ENCODE measurements at places on chromosomes 3 and 15.
A peak's percentile ranks its signal among the peaks of the same experiment; 100 is the strongest.

DNA sequence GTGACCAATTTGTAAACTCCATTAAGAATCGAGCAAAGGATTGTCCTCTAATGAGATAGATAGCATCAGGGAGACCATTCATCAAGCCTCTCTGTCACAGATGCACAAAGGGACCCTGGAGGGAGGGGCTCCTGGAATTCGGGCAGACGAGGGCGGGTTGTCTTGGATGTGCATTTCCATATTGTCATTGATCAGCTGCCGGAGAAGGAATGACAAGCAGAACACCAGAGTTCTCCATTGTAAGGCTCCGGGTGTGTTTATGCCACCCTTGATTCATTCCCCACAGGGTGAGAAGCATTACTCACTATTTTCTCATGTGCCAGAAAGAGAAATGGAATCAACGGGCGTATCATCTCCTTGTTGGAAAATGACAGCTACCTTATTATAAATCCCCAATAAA lies 167.5 kb downstream of the EBLN2 start:
- DNase-seq, result no peak

DNA sequence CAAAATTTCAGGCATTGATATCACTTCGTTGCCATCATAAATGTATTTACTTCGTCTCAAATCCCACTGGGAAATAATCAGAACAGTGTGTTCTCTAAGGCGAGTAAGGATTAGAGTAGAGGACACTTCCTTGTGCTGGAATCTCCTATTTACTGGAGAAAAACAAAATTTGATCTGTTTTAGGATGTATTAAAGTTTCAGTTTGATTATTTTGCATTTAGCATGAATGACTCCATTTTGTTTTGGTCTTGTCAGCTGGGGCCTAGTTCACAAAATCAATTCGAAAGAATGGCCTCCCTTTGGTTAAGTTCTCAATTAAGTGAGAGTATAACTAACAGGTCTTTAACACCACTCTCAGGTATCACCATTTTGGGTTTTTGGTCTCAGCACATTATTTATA lies 11.7 kb upstream of the NOX5 start:
- no peak for DNase-seq

DNA sequence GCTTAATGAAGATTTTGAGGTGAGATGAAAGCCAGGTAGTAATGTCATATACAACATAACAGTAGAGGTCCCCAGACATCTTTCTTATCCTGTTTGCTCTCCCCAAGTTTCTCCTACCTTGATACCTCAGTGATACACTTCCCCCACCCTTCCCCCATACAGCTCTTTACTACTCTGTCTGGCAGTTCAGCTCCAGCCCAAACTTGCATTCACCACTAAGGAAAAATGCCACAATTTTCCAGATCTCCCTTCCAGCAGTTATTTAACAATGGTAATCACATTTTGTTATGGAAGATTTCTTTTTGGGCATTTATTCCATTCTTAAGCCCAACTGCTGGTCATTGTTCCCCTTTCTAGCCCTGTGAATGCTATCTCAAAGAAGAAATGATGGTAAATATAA lies 34.9 kb upstream of the ITGA11 start:
- DNase-seq, result no peak

GRCh38 chr3:72906154-72906553 lies 18.3 kb downstream of the GXYLT2 start:
- DNase-seq, result no peak

DNA sequence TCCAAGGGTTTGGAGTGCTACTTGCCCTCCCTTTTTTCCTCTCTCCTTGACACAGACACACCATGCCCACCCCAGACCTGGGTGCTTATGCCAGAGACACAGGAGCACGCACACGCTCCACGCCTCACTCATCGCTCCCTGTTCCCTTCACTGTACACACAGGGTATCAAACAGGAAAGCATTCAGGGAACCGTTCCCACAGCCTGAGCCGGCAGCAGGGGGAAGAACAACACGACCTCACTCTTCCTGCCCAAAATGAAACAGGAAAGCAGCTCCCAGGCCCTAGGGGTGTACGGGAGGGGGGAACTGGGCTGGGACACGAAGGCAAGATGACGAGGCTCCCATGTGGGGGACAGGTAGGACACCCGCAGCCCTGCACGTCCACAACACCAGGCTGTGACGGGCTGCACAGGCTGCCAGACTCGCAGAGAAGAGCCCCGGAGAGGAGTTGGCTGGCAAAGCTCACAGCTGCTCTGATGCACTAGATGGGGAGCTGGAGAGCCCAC lies 11.2 kb downstream of the DLL4 start:
- DNase-seq, result no peak

- DNase-seq, result no peak
Measured at GRCh38 chr15:23567921-23568320, 2.4 kb downstream of the MKRN3 start.

- no peak for DNase-seq
Measured at GRCh38 chr15:81966631-81967030, 79.2 kb downstream of the MEX3B start.

DNA sequence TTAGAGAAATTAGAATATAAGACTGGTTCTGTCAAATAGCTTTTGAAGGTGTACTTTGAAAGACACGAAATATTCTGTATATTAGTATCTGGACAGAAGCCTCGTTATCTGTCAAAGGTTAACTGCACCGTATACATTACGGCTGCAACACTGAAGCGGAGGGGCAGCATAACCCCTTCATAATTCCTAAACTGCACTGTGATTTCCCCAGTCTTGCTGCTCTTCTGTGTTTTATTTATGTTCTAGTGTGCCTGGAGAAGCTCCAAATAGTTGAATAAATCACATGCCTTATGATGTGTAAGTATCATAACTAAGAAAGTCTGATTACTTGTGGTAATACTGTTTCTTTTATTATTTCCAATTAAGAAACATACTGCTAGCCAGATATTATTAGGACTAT lies 285.7 kb upstream of the ROBO2 start:
- DNase-seq, result no peak

DNA sequence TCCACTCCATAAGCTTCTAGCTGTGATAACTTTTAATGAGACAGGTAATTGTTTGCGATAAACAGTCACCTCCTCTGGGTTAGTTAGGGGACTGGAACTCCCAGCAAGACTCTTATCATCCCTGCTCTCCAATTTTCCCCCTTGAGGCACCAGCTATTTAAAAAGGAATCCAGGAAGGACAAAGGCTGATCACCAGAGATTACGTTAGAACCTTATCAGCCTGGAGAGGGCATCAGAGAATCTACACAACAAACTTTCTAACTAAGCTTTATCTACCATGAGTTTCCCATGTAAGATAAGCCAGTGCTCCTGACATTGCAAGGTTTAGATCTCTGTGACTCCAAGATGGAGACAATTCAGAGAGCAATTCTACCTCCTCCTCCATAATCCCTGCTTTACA lies 31.3 kb downstream of the GPR176 start:
- no peak for DNase-seq

GRCh38 chr3:133851266-133851906 lies 44.3 kb downstream of the RAB6B start:
- no peak for DNase-seq

DNA sequence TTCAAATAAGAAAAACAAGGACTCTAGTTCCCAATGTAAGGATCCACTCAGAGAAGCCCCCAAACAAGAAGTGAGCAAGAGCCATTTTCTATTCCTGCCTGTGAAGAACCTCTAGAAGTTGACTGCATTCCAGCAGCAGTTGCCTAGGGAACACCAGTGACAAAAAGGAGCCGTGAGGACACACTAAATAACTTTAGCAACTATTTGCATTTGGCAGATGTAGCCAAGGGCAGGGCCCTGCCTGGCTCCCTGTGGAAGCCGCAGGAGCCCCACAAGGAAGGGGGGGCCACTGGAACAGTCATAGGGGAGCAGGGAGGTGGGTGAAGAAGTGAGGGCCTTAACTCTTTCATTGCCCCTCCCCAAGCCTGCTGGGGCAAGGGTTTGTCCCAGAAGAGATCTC lies 470.2 kb upstream of the PROK2 start:
- DNase-seq, result peak; percentile 27

DNA sequence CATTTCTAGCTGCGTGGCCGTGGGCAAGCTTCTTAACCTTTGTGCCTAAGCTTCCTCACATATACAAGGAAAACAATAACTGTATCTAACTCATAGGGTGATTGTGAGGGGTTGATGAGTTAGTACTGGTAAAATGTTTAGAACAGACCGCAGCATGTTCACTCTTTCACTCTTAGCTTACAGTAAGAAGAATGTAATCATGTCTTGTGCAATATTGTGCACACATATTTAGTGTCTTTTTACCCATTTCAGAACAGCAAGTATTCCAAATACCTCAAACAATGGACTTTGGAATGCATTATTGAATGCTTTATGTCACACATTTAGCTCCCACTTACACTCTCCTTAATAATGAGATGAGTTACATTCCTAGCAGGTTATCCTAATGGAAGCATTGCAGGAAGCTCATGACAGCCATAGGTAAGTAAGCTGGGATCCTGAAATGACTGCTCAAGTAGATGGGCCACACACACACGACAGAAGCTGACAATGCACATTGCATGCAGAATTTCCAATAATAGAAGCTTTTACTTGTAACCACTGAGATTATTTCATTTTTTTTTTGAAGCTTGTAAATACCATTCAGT lies 468.9 kb upstream of the WNT5A start:
- DNase-seq, result no peak

DNA sequence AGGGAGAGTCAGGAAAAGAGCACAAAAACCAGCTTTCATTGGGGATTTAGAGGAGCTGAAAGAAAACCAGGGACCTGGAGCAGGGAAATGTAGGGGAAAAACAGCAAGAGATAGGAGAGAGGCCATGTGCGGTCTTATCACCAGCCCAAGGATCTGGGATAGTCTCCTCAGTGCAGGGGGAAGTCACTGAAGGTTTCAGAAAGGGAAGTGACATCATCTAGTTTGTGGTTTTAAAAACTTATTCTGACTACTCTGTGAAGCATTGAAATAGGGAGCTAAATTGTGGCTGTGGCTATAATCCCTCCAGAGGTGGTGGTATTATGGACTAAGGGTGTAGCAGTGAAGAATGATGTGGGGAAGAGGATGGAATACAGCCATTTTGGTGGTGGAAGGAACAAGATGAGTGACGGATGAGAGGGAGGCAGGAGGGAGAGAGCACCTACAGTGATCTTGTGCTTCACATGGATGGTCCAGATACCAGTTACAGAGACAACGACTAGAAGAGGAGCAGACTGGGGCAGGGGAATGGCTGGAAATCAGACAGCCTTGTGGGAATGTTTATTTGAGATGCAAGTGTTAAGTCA lies 72.7 kb downstream of the HMG20A start:
- no peak for DNase-seq

DNA sequence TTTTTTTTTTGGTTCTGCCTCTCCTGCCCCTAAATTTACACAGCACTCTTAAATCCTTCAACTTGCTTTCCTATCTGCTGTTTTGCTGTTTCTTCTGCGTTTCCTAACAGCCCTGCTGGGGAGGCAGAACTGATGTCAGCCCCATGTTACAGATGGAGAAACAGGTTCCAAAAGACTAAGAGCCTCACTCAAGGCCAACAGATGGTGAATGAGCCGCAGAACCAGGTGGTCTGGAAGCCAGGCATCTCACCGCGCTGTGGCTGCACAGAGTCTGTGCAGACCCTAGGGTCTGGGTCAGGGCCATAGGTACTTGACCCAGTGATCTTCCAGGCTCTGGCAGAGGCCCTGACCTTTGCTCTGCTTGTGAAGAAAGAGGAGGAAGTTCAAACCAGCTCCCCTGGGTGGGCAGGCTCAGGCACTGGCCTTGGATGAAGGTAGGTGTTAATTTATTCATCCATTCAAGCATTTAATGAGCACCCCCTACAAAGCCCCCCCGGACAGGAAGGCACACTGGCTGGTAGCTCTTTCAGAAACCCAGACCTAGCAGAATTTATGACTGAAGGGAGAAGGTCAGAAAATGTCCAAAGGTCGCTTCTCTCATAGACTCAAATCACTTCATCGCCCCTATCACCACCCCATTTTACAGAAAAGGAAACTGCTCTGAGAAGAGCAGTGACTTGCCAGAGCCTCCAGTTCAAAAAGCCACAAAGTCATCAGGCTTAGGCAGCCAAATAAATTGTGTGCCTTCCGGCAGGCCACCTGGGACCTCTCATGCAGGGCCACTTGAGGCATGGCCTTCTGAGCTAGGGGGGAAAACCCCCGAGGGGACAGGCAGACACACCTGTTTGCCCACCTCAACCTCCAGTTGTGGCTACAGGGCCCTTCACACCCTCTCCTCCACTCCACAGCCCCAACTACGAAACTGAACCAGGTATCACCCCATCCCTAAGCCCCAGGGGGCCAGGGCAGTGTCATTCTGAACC lies 2.7 kb downstream of the CHDH start:
- DNase-seq, result no peak

GRCh38 chr3:132543011-132543739 lies 53.9 kb upstream of the ACKR4 start:
- no peak for DNase-seq

- DNase-seq, result no peak
Measured at GRCh38 chr3:132187746-132188145, 129.5 kb upstream of the ACP3 start.

Data from SK-N-SH (cell line).